GM19239 (cell line): ENCODE measurements at places on chromosomes 7 and 10.
A peak's percentile ranks its signal among the peaks of the same experiment; 100 is the strongest.

- DNase-seq = no peak
Measured at GRCh38 chr7:142372727-142373126, 114.9 kb upstream of the PRSS58 start.

DNA sequence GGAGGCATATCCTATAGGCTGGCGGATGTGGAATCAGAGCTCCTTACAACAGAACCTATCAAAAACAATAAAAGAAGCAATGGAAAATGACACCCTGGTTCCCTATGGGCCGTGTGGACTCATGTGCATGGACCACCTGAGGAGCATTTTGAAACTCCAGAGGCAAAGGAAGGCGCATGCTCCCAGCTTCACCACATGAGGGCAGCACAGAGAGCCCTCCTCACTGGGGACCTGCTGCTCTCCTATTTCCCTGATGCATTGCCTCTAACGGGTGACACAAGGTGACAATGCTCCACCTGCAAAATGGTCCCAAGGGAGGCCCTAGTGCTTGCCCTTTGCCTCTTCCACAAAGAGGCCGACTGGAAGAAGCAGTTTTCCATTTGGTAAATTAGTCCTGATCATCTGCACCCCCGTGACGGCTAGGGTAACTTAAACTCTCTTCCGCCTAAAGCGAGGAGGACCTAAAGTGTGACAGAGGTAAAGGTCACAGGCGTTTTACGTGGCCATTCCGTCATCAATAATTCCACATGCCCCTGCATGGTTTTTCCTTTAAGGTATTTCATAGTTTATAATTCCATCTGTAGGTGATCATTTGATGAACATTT is 67.7 kb downstream of the GPAM start:
- DNase-seq = peak; percentile 50

GRCh38 chr7:29352041-29352440 is 157.5 kb downstream of the CHN2 start:
- no peak for DNase-seq

GRCh38 chr7:148379677-148380076 is 210.9 kb upstream of the C7orf33 start:
- DNase-seq = no peak

DNA sequence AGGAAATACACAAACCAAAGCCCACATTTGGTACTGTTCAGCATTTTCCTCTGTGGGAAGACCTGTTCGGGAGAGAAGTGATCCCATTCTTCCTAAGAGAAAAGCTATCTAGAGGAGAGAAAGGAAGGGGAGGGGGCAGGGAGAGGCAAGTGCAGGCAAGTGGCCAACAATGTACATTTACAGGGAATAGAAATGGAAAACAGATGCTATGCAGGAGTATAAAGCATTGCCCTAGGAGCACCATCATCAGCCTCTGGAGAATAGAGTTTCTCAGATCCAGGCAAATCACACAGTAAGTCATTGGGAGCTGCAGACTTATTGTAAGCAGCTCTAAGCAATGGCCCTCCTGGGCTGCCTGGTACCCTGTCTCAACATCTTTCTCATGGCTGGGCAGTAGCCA is 424.4 kb upstream of the AUTS2 start:
- DNase-seq = no peak

DNA sequence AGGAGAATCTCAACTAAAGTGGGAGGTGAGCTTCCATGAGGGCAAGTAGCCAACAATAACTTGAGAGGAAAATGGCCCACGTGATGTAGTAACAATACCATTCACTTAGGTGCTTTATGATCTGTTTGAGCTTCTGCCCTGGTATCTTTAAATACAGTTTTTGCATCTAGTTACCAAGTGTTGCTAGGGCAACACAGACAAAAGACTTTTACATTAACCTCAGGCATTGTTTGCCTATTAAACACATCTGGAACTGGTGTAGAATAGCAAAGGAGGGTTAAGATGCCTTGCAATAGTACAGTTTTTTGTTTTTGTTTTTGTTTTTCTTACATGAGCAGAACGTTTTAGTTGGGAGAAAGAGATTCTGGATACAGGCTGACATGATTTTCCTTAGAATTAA is 97.7 kb upstream of the MTPN start:
- no peak for DNase-seq

GRCh38 chr10:3924344-3924743 is 139.3 kb upstream of the KLF6 start:
- no peak for DNase-seq

DNA sequence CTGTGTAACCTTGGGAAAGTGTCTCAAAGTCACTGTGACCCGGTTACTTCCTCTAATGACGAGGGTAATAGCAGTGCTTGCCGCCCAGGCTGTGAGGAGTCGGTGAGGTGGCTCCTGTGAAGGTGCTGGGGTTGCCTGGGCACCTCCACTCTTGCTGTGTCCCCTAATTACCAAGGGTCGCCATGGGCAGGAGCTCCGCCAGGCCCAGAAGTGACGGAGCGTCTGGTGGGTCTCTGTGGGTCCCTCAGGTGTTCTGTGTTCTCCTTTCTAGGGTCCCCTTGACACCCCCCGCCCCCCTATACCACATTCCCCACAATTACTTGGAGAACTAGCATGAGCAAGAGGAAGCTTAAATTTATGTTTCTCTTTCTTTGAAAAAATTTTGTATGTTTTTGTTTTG is 161.5 kb downstream of the WDR37 start:
- no peak for DNase-seq

DNA sequence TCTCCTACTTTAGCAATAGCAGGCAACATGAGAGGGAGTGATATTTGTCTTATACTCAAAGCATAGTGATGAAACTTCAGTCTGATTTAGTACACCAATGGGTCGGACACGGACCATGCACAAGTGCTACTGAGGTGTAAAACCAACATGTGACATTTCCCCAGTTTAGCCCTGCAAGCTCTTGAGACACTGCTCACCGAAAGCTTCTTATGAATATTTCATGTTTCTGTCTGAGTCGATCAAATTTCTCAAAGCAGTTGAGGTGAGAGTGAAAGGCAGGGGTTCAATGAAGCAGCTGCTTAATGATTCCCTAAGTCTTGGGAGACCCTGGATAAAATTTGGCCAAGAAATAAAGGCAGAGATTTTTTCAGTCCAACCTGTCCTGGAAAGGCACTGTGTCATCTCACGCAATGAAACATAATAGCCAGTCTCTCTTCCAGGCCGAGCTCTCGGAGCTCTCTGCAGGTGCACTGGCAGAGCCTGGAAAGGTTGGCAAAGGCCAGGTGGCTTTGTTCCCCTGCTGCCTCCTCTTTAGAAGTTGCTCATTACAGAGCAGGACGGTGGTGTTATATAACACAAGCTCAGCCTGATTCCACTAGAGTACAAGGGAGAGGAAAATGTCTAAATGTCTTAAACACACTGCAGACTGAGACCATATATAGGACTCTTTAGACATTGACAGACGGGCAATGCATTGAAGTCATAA is 33.9 kb upstream of the XPNPEP1 start:
- DNase-seq = peak; percentile 30

- no peak for DNase-seq
Measured at GRCh38 chr10:128839134-128839533, 627.9 kb upstream of the MGMT start.

DNA sequence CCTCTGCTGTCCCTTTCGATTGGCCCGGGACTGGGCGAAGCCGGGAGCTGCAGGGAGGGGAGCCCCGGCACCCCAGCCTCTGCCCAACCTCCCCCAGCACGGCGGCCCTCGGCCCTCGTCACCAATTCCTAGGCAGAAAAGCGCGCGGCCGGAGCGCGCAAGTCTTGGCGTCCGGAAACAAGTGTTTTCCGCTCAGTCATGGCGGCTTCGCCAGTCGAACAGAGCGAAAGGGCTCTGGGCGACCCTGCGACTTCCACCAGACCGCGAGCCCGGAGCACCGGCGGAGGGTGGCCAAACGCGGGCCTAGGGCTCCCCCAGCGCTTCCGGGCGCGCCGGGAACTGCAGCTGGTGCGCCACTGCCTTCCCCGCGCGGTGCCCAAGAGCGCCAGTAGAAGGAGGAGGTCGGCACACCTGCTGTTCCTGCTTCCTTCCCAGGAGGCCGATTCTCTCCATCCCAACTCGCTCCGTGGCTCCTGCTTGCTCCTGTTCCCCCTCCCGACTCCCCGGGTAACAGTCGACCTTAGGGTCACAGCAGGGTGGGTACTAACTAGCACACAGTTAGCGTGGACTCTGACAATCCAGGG is 729.9 kb downstream of the ZWINT start:
- peak; percentile 33 for DNase-seq
